Mesendoderm (in vitro differentiated cells): ENCODE measurements at places on chromosomes 11 and 22.

- no peak for DNase-seq
Observed at GRCh38 chr11:103808252-103808651, 228.2 kb upstream of the DDI1 start.

DNA sequence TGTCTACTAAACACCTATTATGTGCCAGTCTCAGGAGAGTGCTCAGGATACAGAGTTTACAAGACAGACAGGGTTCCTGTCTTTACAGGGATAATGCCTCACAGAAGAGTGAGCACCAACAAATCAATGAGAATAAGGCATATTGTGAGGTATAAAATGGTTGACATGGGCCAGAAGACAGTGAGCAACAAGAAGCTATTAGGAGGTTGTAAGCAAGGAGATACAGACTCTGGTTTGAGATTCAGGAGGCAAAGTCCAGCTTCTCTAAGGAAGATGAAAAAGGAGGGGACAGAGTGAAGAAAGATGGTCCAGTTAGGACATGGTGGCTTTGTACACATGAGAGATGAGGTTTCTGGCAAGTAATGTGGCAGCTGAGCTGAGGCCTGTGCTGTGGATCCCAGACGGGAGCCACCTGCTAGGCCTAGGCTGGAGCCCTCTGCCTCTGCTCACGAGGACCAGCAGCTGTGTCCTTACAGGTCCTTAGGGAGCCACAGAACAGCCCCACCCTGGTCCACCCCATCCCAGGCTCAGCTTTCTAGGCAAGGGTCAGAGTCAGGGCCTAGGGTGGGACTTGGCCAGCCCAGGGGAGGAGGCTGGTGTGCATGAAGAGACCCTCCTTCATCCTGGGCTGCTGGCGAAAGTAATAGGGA, 110.5 kb downstream of the ZNF280B start:
- DNase-seq, result no peak

- DNase-seq, result no peak
Observed at GRCh38 chr22:44338177-44338810, 25.5 kb upstream of the SHISAL1 start.

- no peak for DNase-seq
Observed at GRCh38 chr11:45076761-45077160, 69.7 kb upstream of the PRDM11 start.

GRCh38 chr22:11253000-11253511, 4274.9 kb upstream of the OR11H1 start:
- DNase-seq, result no peak

GRCh38 chr11:78074756-78075155, 4.9 kb downstream of the NDUFC2 start:
- no peak for DNase-seq

DNA sequence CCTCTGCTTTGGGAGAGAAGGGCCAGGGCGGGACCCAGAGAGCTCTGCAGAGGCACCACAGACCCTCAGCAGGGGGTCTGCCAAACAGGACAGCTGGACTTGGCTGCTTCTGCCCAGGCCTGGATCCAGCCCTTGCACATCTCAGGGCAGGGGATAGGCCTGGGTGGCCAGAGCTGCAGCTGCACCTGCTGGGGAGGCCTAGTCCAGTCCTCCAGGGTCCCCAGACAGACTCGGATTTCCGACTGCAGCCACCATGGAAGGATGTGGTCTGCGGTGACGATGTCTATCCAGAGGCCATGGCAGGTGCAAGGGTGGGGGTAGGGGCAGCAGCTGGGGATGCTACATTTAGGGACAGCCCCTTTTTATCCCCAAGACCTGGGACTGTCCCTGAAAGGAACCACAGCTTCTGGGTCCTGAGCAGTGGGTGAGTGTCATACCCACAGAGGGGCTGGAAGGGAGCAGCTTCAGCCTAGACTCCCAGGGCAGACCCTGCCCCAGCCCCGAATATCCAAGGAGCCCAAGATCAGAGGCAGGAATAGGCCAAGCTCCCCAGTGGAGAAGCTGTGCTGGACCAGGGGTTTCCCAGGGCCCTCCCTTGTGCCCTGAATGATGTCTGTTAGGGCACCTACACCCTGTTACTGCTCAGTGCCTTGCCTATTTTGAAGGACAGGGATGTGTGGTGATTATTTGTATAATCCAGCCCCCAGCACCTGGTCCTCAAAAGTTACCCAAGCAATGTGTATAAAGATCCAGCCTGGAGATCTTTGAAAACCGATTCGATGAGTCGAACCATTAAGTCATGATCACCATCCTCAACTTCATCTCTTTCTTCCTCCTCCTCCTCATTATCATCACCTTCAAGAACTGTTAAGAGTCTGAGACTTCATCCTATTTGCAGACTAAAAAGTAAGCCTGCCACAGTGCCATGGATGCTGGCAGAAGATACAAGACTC, 2.5 kb upstream of the IGLL5 start:
- DNase-seq, result no peak

- no peak for DNase-seq
Observed at GRCh38 chr22:20441631-20442484, 4.2 kb upstream of the SCARF2 start.
